ENCODE measurements at places on chromosomes 1 and 21.

- no peak for DNase-seq
These were observed 184.5 kb downstream of the RGS7 start for GRCh38 chr1:241172486-241172885.

GRCh38 chr1:14592004-14592631 is 6.4 kb upstream of the KAZN start:
- DNase-seq, result no peak

DNA sequence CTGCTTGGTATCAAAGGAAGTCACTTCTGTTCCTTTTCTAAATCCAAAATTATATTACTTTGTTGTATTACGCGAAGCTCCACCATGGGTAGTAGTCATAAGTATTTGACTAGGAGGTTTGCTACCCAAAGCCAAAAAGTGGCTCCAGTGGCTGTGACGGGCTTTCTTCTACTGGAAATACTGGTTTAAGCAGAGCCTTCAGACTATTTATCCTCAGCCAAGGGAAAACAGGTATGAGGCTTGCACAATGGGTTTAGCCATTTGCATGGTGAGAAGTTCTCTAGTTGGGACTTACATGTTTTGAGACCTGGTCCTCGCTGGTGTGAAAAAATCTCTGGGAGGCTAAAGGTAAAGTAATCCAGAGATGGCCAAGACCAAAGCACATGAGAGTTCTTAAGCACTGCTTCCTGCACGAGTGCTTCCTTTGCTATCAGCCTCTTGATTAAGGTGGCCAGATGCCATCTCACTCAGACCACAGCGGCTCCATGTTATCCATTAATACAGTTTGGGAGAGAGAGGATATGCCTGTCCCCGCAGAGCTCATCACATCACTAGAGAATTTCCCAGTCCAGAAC is 121.2 kb downstream of the PIK3R3 start:
- no peak for DNase-seq

- DNase-seq, result no peak
These were observed 7.7 kb downstream of the FBXO6 start for GRCh38 chr1:11671544-11672286.
